SJSA1 (cell line): ENCODE measurements at places on chromosomes 3 and 15. TPM values are rescaled to one million over a fixed set of nuclear protein-coding genes. Genes with fewer than 3 reads are reported as not detected.

The ATP13A4 gene
- not detected in 2 replicates for total RNA-seq

The NEK11 gene
- total RNA-seq: 6.3 and 18.0 TPM in 2 replicates

The ILDR1 gene
- not detected in 2 replicates for total RNA-seq

- DNase-seq: no peak
These were observed 31.9 kb downstream of the SLMAP start for GRCh38 chr3:57787867-57788623.

GRCh38 chr3:190375246-190375645, 12.7 kb upstream of the CLDN16 start:
- DNase-seq: no peak

- DNase-seq: no peak
These were observed 31.6 kb downstream of the SCAP start for GRCh38 chr3:47444103-47444502.

GRCh38 chr3:67033079-67033478, 35.0 kb downstream of the KBTBD8 start:
- no peak for DNase-seq

DNA sequence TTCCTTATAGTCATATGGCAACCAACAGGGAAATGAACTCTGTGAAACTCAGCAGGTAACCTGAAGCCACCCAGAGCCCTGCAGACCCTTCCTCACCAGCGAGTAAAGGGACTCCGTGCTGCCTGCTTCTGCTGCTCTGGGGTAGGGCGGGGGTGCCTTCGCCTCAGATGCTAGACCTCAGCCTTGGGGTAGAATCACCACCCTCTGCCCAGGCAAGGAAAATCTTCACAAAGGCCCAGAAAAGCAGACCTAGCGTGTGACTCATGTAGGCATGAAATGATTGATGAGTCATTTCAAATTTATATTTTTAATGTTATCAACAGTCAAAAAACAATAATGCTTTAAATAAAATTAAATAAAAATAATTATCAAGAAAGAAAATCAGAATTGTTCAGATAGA, 6.6 kb downstream of the STIMATE start:
- no peak for DNase-seq
